ENCODE measurements at places on chromosomes 1 and 21.

DNA sequence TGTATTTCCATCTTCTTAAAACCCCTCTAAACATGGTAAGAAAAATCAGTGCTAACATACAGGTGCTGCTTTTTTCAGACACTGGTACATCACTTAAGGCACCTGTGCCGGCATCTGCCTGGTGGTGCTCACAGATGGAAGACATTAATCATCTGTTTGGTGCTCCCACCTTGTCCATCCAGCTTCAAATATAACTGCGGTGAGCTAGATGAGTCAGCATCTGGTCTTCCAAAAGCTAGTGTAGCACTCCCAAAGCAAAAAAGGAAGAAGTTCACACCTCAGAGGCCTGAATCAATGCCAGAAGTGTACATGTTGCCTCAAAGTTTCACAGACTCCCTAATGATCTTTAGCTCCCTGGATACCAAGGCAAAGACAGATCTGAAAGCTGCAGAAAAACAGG is 44.4 kb downstream of the TM2D1 start:
- DNase-seq: no peak

DNA sequence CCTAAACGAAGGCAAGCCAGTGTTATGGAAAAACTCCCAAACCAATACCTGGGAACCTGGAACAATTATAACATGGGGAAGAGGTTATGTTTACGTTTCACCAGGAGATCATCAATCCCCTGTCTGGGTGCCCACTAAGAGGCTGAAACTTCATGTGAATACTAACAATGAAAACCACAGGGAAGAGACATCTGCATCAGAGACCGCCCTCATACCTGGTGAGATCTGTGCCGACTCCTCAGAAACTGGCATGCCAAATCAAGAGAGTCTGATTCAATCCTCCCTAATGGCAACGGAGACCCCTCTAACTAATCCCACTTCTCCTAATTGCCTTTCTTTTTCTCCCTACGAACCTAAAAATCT is 163.2 kb downstream of the IER5 start:
- DNase-seq: no peak

- no peak for DNase-seq
Observed at GRCh38 chr21:41247561-41248545, 68.7 kb upstream of the FAM3B start.

- no peak for DNase-seq
Observed at GRCh38 chr1:76075877-76076276, 1.3 kb downstream of the ST6GALNAC3 start.

GRCh38 chr1:43883321-43883720 is 50.3 kb upstream of the ARTN start:
- DNase-seq: no peak
